ENCODE measurements at places on chromosomes 11 and 22. TPM values are rescaled to one million over a fixed set of nuclear protein-coding genes. Genes with fewer than 3 reads are reported as not detected.

The EFEMP2 gene
- total RNA-seq = 6.0 TPM

DNA sequence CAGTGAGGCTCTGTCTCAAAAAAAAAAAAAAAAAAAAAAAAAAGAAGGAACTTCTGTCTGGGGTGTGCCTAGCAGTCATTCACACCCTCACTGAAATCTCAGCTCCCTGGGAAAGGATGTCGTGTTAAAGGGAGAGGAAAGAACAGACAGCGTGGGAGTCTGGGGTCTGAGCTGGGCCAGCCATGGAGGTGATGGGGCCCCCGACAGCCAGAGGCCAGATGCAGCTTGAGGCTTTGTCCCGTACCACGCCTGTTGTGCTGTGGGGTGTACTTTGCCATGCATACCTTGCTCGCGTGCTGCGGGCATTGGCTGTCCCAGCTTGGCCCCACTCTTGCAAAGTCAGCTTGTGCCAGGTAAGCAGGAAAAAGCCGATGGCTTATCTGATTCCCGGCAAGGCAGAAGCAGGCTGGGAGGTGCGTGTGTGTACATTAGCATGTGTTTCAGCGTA lies 4.6 kb downstream of the SYT12 start:
- DNase-seq = peak; percentile 87

GRCh38 chr11:72588421-72589410 lies 85.5 kb downstream of the PDE2A start:
- DNase-seq = no peak

The FIBIN gene
- total RNA-seq = 0.91 TPM

The ASCC2 gene
- total RNA-seq = 46.9 TPM

GRCh38 chr11:19435306-19435989 lies 194.7 kb upstream of the E2F8 start:
- DNase-seq = no peak
